ENCODE measurements at places on chromosomes 6 and 20.

DNA sequence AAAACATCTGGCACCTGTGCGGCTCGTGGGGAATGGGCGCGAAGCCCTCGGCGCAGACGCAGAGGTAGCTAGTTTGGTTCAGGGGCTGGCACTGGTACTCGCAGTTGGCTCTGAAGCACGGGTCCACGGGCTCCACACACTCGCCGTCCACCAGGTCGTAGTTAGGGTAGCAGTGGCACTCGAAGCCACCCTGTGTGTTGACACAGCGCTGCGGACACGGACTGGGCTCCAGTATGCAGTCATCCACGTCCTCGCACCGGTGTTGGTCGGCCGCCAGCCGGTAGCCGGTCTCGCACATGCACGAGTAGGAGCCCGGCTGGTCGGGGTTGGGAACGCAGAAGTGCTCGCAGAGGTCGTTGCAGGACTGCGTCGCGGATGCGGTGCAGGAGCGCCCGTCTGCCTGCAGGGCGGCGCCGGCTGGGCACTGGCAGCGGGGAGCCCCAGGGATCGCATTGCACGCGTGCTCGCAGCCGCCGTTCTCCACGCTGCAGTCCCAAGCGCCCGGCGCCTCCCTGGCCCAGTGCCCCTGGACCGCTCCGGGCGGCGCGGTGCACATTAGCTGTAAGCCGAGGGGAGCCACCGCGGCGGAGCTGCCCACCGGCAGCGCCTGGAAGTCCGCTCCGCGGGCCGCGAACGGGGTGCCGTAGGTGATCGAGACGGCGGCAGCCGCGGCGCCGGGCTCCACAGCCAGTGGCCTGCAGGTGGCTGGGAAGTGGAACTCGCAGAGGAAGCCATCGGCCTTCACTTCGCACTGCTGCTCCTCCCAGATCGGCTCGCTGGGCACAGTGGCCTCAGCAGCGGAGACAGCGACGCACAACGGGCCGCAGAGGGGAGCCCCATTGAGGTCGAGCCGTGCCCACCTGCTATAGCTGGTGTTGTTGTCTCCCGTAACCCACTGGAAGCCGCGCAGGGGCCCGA is 930 bp downstream of the THBD start:
- peak; percentile 53 for DNase-seq

DNA sequence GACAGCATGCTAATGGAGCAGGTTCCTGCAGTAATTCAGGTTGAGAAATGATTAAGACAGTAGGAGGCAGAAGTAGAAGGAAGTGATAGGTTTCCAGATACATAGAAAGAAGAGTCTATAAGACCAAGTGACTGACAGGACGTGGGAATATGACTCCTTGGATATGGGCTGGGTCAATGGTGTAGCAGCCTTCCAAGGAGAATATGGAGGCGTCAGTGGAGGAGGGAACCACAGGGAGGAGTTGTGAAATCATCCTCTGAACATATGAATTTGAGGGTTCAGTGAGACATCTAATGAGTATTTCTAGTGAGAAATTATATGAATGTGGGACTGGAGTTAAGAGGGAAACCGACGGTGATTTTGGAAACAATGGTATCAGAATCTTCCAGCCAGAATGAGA is 43.3 kb downstream of the NUDT3 start:
- DNase-seq: no peak

GRCh38 chr6:36135053-36135731 is 4.9 kb downstream of the MAPK13 start:
- DNase-seq: no peak

DNA sequence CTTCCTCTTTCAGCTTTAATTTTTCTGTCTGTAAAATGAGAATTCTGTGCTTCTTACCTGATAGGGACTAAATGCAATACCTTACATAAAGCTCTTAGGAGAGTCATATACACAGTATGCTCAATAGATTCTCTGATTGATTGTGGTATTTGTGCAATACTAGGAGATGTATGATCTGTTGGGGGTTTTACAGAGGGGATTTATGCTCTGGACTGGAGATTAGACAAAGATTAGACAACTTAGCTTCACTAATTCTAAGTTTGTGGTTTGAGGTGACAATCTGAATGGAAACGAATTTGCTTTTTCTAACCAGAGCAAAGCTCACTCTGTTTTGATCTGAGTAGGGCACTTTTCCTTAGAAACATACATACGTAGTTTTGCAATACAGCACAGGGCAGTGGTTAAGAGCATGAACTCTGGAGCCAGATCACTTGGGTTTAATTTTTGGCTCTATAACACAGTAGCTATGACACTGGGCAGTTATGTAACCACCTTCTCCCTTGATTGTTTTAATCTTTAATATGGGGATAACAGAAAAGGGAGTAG is 126.2 kb downstream of the RNF144B start:
- no peak for DNase-seq

- peak; percentile 21 for DNase-seq
Measured at GRCh38 chr20:33438481-33438880, 5.1 kb downstream of the SNTA1 start.

- no peak for DNase-seq
Measured at GRCh38 chr6:33329058-33329457, 11.5 kb upstream of the ZBTB22 start.

- no peak for DNase-seq
Measured at GRCh38 chr6:46376562-46377061, 114.6 kb downstream of the RCAN2 start.

DNA sequence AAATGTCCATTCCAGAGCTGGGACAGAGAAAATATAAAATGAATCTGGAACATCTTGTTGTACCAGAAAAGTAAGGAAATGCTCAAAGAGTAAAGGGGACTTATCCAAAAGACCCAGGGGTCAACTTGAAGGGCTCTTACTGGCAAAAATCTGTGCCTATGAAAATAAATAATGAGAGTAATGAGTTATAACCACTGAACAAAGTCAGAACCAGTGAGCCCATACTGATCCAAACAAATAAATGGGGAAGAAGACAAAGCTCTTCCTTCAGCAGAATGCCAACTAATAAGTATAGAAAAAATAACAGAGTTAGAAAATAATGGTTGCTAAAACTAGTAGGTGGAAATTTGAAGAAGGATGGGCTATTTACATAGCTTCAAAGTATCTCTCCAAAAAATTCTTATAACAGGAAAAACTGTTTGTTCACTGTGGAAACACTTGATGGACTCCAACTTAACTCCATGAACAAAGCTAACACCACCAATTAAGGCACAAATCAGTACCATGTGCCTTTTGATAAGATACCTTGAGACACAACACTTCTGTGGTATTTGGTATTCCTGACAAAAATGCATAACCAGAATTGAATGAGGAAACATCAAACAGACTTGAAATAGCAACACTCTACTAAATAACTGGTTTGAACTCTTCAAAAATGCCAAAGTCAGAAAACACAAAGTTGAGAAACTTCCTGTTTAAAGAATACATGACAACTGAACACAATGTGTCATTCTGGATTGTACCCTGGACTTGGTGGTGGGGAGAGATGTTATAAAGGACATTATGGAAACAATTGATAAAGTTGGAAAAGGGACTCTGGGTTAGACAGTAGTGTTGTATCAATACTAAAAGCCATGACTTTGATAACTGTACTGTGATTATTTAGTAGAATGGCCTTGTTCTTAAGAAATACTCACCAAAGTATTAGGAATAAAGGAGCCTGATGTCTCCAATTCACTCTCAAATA is 197.5 kb downstream of the ISM1 start:
- no peak for DNase-seq

GRCh38 chr6:53029257-53029656 is 34.2 kb upstream of the GSTA4 start:
- DNase-seq: no peak

GRCh38 chr20:39082622-39083398 is 120.7 kb downstream of the DHX35 start:
- no peak for DNase-seq

- no peak for DNase-seq
Measured at GRCh38 chr6:117483004-117483644, 650 bp downstream of the DCBLD1 start.

DNA sequence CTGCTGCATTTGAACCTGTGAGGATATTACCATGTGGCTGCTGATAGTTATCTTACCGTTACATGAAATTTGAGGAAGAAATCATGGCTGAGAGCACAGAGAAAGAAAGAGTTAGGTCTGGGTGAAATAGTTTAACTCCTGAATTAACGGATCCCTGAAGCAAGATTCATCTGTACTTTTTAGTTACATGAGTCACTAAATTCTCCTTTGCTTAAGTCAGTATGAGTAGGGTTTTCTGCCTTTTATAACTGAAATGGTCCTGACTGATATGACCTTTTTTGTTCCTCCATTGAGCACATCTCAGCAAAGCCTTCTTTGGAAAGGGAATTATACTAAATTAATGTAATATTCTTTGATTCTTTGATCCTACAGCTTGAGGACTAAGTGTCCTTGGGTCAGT is 333.3 kb upstream of the ZFP64 start:
- no peak for DNase-seq

DNA sequence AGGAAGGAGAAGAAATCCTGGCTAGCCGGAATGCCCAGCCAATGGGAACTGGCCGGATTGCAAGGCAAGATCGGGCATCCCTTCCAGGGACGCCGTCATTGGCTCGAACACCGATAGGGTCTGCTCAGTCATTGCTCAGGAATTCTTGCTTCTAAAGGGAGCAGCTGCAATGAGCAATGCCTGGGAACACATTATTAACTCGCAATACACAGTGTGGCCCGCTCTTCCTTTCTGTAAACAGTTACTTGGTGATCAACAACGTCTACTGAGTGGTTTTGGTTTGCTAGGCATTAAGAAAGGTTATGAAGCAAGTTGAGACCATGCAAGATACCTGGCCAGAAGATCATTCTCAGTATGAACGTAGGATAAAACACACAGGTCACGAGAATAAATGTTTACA is 165.4 kb upstream of the CITED2 start:
- no peak for DNase-seq

GRCh38 chr6:137875606-137876005 is 8.5 kb downstream of the TNFAIP3 start:
- DNase-seq: no peak

- DNase-seq: peak; percentile 84
Measured at GRCh38 chr20:17504898-17505635, 26.1 kb downstream of the BFSP1 start.

DNA sequence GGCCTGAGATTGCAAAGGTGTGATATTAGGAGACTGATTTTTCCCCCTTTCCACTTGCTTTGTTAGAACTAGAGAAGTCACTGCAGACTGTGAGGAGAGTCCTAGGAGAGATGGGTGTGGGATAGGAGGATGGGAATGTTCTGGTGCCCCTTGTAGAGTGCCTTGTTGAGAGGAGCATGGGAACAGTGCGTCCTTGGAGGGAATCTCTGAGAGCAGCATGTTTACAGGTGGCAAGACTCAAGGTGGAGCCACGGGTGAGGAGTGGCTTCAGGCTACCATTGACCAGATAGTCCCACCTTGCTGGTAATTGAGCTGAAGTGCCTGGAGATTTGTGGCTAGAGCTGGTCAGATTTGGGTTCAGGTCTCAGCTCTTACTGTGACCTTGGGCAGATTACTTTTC is 6.0 kb downstream of the PLCG1 start:
- DNase-seq: no peak

DNA sequence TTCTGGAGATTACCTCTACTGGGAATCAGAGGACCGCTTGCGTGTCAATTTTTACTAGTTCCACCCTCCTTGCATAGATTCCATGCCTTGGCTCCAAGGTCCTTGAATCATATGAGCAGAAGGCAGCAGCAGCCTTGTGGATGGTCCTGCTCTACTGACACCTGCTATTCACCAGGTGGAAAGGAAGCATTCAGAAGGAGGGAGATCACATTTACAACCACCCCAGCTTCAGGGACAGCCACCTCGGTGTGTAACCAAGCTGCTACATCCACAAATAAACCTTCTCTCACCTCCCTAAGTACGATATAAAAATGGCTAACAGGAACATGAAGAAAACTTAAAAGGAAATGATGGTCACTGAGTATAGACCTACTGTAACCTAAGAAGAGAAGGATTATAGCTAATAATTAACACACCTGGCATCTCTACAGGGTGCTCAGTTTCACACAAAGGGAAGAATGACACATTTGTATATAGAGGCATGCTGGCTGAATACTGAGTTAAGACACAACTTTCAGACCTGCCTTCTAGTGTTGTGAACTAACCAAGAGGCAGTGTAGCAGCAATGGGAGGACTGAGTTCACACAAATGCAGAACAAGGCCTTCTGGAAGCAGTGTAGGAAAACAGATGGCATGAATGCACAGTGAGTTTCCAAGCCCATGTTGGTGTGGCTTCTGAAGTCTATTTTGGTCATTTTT is 46.3 kb upstream of the SRPK1 start:
- no peak for DNase-seq

GRCh38 chr6:113068570-113068969 is 721.4 kb downstream of the RFPL4B start:
- no peak for DNase-seq

DNA sequence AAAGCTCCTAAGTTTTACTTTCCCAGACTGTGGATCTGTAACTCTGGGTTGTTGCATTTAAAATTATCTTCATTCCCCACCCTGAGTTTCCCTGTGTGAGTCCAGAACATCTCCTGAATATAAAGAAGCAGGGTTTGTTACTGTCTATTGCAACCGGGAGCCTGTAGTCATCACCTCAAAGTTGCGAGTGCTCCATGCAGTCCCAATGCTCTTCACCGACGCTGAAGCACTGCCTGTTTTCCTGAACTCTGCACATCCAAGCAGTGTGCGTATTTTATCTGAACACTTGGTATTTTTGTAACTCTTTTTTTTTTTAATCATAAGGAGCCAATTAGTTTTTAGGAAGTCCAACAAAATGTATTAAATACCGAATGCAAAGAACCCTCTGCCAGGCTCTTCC is 907 bp upstream of the HLA-B start:
- no peak for DNase-seq
